ENCODE measurements at places on chromosomes 2 and 18.

- H3K27me3 ChIP-seq, result no peaks in the 10 kb centered on the region
- no peak overlapping the region for H3K4me3 ChIP-seq
- no peak for DNase-seq
- no peak overlapping the region for H3K27ac ChIP-seq
- H3K4me1 ChIP-seq, result no peaks in the 10 kb centered on the region
These were observed 44.0 kb downstream of the ITGB6 start for GRCh38 chr2:160156100-160156499.

DNA sequence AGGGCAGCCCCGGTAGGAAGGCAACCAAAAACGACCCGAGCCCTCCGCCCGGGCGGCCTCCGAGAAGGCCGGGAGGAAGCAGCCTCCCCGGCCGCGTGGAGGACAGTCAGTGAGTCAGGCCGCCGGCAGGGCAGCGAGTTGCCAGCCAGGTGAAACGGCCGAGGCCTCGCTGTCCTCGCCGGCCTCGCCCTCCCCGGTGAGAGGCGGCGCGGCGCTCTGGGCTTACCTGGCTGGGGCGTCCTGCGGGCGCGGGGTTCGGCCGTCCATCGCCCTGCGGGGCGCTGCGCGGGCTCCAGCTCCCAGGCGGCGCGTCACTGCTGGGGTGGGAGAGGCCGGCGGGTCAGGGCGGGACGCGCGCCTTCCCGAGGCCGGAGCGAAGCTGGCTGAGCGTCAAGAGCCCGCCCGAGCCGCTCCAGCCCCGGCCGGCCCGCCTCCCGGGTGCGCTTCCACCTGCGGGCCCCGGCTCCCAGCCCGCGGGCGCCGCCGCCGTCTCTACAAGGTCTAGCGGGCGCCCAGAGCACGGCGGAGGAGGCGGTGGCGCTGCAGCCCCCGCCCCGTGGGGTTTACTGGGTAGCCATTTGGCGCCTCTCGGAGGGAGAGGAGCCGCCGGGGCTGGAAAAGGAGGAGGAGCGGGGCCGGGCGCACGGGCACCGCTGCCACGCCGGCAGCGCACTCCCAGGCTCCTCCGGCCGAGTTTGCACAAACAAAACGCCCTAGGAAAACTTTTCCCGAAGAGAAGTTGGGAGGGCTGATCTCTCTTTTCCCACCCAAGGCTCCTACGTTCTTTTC is 499 bp downstream of the COBLL1 start:
- H3K4me3 ChIP-seq, result peak overlapping the region; percentile 80
- H3K4me1 ChIP-seq, result peaks cover 11% of the 10 kb centered on the region
- no peaks in the 10 kb centered on the region for H3K36me3 ChIP-seq
- no peak overlapping the region for H3K27ac ChIP-seq
- peak; percentile 37 for DNase-seq

- no peaks in the 10 kb centered on the region for H3K27me3 ChIP-seq
- H3K4me1 ChIP-seq, result peaks cover 7% of the 10 kb centered on the region
- no peak overlapping the region for H3K4me3 ChIP-seq
- no peak overlapping the region for H3K27ac ChIP-seq
- H3K36me3 ChIP-seq, result no peaks in the 10 kb centered on the region
These were observed 80.1 kb downstream of the PLA2R1 start for GRCh38 chr2:159982270-159982669.

DNA sequence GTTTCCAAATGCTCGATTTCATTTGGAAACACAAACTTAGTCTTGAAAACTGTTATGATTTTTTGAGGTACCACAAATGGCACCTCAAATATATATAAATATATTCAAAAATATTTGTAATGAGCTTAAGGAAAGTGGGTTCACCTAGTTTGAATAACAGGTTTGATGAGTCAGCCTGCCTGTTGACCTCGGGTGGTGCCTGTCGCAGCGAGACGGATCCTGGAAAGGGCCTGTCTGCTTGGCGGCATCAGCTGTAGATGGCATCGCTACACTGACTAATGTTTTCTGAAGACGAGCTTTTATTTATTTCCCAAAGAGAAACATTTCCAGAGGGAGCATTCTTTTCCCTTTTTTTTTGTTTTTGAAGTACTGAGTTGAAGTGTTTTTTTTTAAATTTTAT is 6.9 kb downstream of the ALLC start:
- DNase-seq, result no peak
- H3K36me3 ChIP-seq, result no peaks in the 10 kb centered on the region
- H3K27me3 ChIP-seq, result no peaks in the 10 kb centered on the region
- H3K27ac ChIP-seq, result no peak overlapping the region
- H3K4me1 ChIP-seq, result no peaks in the 10 kb centered on the region

DNA sequence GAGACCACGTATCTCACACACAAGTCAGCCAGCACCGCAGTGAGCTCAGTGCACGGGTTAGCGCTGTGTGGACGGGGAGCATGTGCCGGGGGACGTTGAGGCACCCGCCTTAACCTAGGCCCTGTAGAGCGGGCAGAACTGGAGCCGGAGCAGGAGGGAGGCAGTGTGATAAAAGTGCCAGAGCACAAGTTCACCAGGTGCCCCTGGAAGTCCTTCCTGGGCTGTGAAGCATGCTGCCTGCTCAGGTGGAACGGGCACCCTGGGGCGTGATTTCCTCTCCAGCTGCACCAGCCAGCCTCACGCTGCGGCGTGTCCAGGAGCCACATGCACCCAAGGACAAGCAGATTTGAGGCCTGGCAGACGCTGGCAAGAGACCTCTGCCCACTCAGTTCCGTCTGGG is 50.3 kb downstream of the ITGB1BP1 start:
- H3K4me1 ChIP-seq, result no peaks in the 10 kb centered on the region
- H3K27ac ChIP-seq, result no peak overlapping the region
- H3K4me3 ChIP-seq, result no peak overlapping the region
- no peaks in the 10 kb centered on the region for H3K27me3 ChIP-seq

GRCh38 chr2:206526416-206526815 is 83.1 kb downstream of the ADAM23 start:
- no peak overlapping the region for H3K27ac ChIP-seq
- no peaks in the 10 kb centered on the region for H3K36me3 ChIP-seq
- no peak overlapping the region for H3K4me3 ChIP-seq
- DNase-seq, result no peak

DNA sequence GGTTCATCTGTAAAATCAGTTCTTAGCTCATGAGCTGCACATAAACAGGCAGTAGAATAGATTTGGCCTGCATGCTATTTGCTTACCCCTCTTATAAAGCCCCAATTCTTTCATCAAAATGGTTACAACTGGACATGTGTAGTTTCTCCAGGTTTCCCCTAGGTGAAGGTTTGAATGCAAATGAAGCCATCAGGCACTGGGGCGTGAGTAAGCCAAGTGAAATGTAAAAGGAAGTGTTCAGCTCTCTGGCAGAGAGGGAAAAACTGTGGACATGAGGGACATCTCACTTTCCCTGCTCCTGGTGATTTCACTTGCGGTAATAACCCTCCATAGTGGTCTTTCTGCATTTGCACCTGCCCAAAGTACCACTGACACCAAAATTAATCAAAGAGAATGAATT is 1402.3 kb upstream of the LRRTM1 start:
- no peaks in the 10 kb centered on the region for H3K4me1 ChIP-seq
- H3K27me3 ChIP-seq, result no peaks in the 10 kb centered on the region
- H3K4me3 ChIP-seq, result no peak overlapping the region
- no peaks in the 10 kb centered on the region for H3K36me3 ChIP-seq

DNA sequence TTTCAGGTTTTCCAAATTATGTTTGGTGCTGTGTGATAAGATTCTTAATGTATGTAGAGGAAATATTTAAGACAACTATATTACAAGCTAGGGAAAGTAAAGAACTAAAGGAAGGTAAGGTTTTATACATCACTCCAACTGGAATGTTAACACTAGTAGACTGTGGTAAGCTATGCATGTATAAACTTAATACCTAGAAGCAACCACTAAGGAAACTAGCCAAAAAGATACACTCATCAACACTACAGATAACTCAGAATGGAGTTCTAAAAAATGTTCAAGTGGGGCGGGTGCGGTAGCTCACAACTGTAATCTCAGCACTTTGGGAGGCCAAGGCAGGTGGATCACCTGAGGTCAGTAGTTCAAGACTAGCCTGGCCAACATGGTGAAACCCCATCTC is 37.8 kb upstream of the MALL start:
- no peaks in the 10 kb centered on the region for H3K27me3 ChIP-seq
- no peak overlapping the region for H3K27ac ChIP-seq
- no peak overlapping the region for H3K4me3 ChIP-seq
- no peak for DNase-seq

DNA sequence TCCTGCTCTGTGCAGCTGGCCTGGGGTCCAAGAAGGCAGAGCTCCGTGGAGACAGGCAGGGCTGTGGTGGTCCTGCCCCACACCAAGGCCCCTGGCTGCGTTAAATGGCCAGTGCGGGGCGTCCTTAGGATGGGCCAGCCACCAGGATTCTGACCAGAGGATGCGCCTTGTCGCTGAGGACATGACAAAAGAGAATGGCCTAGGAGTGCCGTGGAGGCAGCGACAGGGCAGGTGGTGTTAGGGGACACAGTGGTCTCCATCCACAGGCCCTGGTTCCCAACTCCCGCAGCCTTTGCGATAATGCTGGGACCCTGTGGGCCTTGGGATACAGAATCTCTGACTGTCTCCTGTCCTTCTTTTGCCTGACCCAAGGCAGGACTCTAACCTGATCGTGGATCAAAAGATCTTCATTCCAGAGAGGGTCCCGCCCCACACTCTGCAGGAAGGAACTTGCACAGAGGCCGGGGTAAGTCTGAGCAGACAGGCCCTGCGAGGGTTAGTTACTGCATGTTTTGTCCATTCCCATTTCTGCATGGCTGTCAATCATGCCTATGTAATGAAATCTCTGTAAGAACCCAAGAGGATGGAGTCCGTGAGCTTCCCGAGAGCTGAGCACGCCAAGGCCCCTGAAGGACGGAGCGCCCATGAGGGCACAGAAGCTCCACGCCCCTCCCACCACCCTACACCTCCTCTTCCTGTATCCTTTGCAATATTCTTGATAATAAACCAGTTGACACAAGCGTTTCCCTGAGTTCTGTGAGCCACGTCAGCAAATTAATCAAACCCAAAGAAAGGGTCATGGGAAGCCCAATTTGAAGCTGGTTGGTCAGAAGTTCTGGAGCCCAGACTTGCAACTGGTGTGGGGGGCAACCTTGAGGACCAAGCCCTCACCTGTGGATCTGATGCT is 251.5 kb upstream of the SALL3 start:
- H3K4me3 ChIP-seq, result no peak overlapping the region
- no peaks in the 10 kb centered on the region for H3K4me1 ChIP-seq
- DNase-seq, result no peak
- no peaks in the 10 kb centered on the region for H3K36me3 ChIP-seq
- no peak overlapping the region for H3K27ac ChIP-seq

All from CD14-positive monocyte (primary cell).